DMS 273 treated with DMSO at 0.1 percent for 48 hours (cell line): ENCODE measurements at places on chromosomes 7 and 10.

GRCh38 chr10:113300617-113301016, 252.2 kb upstream of the HABP2 start:
- no peak for DNase-seq

GRCh38 chr10:17416442-17417211, 37.8 kb downstream of the ST8SIA6 start:
- DNase-seq, result no peak

GRCh38 chr7:43631559-43631958, 48.7 kb downstream of the STK17A start:
- DNase-seq, result no peak

DNA sequence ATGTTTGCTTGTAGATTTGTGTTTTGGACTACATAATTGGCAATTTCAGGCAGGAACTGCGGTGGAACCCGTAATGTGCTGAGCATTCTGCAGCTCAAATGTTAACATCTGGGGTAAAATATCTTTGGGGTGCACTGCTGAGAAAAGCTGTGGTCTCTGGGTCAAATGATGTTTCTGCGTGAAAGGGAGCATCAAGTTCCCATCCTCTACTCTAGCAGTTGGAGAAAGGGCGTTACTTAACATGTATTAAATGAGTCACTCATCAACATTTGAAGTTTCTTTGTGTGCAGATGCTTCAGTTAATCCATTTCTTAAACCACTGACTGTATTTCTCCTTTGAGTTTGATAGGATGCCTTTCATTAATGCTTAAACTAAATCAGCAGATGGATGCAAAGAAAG, 273.1 kb upstream of the PITRM1 start:
- DNase-seq, result no peak

GRCh38 chr7:14420768-14421167, 431.3 kb upstream of the ETV1 start:
- DNase-seq, result no peak
